ENCODE measurements at places on chromosomes 2 and 18.

GRCh38 chr2:108533832-108534583 lies at the start of gene LIMS1:
TSS of gene LIMS1 (plus strand) at chr2:108534470. CDS start at chr2:108534563, 93 bp downstream.
- DNase-seq: peak; percentile 78

DNA sequence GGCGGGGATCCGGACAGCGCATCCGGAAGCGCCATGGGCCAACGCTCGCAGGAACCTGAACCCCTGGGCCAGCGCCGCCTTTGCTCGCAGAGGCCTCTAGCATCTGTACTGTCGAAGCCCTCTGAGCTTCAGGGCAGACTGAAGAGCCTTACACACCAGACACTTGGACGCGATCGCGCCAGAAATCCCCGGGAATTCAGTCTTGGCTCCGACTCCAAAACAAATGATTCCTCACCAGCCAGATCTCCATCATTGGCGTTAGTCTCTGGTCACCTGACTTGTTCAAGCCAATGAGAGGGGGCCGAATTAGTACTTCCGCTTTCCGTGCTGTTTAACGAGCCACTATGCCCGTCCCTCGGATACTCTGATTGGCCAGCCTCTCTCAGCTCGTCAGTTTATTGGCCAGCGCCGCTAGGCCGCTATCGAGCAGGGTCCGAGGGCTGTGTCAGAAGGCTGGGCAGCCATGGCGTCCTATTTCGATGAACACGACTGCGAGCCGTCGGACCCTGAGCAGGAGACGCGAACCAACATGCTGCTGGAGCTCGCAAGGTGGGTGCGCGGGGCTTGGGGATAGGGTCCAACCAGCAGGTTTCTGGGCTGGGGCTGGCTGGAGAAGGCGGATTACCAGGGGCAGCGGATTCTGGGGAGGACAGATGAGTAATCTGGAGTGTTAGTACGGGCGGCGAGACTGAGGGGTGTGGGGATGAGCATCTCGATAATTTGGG lies at the start of gene RNF181:
TSS of gene RNF181 (plus strand) at position 445 of the 725 bp plus-strand sequence. CDS start at position 464, 19 bp downstream.
- DNase-seq: peak; percentile 100

GRCh38 chr18:11114653-11115052 lies 34.7 kb downstream of the PIEZO2 start:
- DNase-seq: peak; percentile 50

DNA sequence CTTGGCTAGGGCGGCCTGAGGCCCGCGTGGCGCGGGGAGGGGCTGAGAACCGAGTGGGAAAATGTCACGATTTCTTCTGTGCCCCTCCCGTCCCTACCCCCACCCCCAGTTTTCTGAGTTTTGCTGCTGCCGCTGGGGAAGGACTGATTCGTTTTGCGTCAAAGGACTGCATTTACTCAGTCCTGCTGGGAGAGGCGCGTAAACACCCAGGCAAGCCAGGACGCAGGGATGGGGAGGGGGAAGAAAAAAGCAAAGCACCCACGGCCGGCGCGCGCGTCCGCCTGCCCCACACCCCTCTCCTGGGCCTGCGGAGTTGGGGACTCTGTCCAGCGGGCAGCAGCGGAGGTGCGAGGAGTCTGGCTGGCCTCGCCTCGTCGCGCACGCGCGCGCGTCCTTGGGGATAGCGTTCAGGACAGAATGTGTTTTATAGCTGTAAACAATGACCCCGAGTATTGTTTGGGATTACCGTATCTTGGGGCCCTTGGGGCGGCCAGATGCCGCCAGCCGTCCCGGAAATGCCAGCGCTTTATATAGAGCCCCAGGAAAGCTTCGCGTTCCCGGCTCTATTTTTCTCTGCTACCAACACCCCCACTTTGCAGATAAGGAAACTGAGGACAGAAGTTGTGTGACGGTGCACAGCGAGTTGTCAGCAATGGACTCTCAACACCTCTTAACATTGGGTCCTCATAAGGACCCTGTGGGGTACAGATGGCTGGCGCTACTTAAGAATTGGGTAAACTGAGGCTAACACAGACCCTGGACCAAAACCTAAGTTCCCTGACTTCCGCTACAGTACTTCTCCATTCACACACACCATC lies 1.7 kb upstream of the FOSL2 start:
- peak; percentile 76 for DNase-seq

Data from HS-27A (cell line).